ENCODE measurements at places on chromosomes 2 and 18.

DNA sequence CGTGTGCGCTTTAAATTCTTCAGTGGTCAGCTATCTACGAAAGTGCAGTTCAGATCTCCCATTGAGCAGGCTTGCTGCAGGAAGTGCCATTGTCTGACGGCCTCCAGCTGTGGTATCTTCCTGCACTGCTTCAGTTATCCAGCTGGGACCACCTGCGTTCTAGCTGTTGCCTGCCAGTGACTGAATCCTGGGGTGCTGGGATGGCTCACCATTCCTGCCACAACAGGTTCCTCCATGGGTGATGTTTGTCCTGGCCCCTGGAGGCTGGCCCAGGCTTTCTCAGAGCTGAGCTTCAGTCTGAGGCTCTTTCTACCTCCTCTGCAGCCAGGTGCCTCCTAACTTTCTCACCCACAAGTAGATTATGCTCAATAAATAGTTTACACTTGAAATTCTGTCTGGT, 498.5 kb upstream of the HS6ST1 start:
- DNase-seq, result no peak

DNA sequence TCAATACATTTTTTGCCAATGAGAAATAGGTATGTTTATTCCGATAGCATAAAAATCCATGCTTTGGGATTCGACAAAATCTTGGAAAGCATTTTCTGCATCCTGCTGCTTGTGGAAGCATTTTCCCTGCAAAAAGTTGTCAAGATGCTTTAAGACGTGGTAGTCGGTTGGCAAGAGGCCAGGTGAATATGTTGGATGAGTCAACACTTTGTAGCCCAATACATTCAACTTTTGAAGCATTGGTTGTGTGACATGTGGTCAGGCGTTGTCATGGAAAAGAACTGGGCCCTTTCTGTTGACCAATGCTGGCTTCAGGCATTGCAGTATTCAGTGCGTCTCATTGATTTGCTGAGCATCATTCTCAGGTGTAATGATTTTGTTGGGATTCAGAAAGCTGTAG, 764.5 kb downstream of the TRIB2 start:
- no peak for DNase-seq

DNA sequence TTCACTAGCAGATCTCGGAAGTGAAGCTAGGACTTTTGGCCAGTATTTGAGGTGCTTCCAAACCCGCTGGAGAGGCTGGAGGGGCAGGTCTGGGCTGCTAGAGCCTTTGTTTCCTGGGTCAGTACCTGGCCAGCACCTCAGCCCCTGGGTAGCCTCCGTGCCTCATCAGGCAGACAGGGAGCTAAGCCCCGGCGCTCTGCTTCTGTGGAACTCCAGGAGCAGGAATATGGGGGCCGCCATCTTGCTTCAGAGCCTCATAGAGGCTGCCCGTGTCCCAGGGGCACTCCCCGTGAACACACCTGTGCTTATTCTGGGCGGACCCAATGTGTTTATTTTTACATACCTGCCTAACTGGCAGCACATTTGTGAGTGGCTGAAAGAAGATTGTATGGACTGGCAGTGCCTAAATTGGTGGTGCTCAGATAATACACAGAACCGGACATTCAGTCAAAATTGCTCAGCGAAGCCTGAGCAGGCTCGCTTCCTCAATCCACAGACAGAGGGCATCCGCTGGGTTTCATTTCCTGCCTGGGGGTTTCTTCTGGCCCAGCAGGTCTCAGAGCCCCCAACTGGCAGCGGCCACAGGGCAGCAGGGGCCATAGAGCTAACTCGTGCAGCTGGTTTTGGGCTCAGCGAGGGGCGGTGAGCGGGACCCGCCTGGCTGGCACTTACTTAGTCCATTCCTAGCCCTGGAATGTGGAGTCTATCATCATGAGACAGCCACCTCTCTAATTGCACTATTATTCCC, 176.8 kb upstream of the ALKAL2 start:
- no peak for DNase-seq

- no peak for DNase-seq
These were observed 133.1 kb downstream of the ADCYAP1 start for GRCh38 chr18:1037776-1038175.

- DNase-seq, result no peak
These were observed 92.9 kb upstream of the ALKAL2 start for GRCh38 chr2:380772-381171.
